Suprapubic skin (tissue), 4 donors: ENCODE measurements at places on chromosomes 2 and 18.

DNA sequence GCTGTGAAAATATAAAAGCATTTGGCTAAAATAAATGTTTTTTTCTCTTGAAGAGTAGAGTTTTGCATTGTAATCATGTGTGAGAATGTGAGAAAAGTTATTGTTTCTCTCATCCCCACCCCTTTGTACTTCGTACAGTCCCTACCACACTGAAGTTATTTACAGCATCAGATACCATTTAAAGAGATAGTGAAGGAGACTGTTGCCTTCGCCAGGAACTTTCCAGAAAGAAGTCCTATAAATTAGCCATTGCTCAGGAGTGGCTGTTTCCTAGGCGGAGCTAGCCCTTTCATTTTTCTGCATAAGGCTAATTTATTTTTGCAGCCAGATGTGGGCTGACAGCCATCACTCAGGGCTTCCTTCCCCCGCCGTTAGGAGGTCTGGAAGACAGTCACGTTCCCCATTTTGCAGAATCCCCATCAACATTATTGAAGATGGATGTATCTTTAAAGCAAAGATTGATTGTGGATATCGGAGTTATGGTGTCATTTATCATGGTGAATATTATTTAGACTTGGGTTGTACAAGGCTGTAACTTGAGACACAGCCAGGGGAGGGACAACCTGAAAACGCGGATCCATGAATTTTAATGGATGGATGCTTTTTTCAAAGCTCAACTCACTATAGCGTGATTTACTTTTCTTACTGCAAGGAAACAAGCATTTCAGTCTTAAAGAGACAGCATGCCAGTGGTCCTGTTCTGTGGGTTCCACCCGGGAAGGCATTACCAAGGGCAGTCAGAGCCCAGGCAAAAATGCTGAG, 17.1 kb downstream of the TSHZ1 start:
- no peak for DNase-seq

DNA sequence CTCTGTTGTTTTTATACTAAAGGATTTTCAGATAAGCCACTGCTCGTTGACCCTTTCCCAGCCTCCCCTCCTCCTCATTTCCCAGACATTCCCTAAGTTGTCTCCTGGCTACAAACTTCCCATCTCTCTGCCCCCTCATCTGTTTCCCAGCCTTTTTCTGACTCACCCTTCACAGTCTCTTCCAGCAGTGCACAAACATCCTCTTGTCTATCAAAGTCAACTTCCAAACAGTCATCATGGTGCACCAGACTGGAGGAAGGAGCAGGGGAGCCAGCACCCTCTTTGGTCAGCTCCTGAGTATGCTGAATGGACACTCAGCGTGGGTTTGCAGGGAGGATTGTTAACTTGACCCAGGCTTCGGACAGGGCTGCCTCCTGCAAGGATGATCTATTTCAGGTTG, 26.6 kb upstream of the SPRED2 start:
- DNase-seq, result no peak

DNA sequence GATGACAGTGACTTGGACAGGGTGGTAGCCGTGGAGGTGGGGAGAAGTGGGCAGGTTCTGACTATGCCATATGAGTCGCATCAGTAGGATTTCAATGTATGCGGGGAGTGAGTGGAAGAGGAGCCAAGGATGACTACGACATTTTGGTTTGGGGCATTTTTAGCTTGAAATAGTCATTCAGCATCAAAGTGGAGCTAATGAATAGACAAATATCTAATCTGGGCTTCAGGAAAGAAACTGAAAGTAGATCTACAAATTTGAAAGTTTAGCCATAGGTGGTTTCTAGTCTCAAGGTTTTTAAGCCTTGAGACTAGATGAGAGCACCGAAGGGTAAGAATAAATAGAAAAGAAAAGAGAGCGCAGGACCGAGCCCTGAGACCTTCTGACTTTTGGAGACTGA, 58.3 kb downstream of the FEZ2 start:
- DNase-seq, result no peak

DNA sequence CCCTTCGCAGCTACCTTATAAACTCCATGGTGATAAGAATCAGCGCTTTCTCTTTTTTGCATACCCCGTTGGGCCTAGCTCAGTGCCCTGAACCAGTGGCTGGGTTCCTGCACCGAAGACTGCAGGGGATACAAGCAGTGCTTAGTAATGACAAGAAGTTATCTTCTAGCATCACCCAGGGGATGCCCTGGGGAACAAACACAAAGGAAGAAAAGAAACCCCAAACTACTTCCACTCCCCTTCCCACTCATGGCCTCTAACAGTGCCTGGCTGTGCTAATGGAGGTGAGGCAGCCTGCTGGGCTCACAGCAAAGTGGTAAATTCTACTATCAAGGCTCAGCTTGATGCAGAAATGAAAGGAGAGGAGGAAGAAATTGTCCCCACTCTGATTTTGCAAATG, 314.7 kb downstream of the TXNL1 start:
- no peak for DNase-seq

- DNase-seq, result no peak
Observed at GRCh38 chr2:180279581-180279980, 272.5 kb upstream of the CWC22 start.

DNA sequence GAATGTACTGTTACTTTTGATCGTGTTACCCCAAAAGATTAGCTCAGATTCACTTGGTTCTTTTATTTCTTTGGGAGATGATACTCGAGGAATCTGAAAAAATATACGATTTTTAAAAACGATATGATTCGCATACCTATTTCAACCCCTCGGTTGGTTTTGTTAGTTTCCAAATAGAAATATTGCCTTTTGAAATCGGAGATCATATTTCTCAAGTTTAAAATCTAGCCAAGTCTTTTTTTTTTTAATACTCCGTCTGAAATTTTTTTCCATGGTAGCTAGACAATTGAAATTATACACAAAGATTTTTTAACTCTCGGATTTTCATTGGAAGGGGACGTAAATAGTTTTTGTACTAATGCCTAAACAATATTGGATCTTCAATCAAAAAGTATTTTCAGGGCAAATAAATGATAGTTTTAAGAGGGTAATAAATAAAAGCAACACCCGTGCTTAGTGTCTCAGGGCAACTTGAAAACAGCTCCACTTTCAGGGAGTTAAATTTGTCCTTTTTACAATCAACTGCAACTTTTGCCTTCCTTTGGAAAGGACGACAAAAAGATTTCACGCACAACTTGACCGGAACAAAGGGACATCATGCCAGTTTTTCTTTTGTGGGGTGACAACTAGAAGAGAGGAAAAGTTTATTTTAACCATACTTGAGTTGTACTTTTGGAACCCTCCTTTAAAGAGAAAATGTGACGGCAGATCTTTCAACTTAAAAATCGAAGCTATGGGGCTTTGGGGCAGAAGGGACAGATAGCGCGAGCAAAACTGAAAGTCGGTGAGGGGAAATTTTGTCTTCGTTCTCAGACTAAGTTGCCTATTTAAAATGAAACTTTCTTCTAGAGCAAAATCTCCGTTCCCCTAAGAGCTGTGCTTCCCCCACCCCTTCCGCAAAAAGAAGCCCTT, 5.8 kb upstream of the ONECUT2 start:
- no peak for DNase-seq

GRCh38 chr2:38485734-38486133, 108.7 kb upstream of the ATL2 start:
- DNase-seq, result no peak

DNA sequence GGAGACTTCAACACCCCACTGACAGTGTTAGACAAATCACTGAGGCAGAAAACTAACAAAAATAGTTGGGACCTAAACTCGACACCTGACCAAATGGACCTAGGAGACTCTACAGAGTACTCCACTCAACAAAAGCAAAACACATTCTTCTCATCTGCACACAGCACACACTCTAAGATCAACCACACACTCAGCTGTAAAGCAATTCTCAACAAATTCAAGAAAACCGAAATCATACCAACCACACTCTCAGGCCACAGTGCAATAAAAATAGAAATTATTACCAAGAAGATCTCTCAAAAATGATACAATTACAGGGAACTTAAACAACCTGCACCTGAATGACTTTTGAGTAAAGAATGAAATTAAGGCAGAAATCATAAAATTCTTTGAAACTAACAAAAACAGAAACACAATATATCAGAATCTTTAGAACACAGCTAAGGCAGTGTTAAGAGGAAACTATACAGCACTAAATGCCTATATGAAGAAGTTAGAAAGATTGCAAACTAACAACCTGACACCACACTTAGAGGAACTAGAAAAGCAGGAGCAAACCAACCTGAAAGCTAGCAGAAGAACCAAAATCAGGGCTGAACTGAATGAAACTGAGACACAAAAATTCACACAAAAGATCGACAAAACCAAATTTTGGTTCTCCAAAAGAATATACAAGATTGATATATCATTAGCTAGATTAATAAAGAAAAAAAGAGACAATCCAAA, 46.3 kb downstream of the RTTN start:
- no peak for DNase-seq

GRCh38 chr2:29844713-29845326, 76.6 kb downstream of the ALK start:
- DNase-seq, result no peak

GRCh38 chr2:102480285-102481195, 7.5 kb downstream of the SLC9A4 start:
- DNase-seq, result no peak

DNA sequence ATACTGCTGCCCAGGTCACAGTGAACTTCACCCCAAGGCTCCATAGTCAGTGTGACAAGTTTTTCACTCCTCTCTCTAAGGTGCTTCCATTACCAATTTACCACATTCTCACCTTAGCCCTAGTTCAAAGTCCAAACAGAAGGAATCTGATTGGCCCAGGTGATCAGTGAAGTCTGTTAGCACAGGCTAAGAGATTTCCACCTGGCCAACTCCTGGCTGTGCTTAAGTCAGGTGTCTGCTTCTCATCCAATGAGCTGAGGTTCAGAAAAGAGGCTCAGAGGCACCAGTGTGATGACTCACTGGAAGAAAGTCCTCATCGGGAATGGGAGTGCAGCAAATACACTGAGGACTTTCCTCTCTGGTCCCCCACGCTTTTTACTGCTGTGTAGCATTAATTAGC, 164.4 kb upstream of the MGAT5 start:
- DNase-seq, result no peak

DNA sequence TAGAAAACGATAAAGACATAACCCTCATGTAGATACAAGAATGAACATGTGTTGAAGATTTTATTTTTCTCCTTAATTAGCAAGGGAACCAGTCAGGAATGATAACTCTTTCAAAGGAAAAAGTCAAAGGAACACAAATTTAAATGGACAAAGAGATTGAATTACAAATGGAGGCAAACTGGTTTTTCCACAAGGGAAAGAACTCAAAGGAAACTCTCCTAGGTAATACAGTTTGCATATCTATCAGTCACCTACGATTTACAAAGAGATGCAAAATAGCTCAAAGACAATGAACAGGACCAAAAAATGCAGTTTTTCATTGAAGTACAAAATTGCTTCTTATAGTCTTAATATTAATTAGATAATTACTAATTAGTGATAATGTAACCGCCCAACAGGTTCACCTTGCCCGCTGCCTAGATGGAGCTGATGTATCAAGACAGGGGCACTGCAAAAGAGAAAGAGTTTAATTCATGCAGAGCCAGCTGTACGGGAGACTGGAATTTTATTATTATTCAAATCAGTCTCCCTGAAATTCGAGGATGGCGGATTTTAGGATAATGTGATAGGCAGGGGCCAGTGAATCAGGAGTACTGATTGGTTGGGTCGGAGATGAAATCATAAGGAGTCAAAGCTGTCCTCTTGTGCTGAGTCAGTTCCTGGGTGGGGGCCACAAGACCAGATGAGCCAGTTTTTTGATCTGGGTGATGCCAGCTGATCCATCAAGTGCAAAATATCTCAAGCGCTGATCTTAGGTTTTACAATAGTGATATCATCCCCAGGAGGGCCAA, 151.0 kb downstream of the TMEM17 start:
- no peak for DNase-seq

- no peak for DNase-seq
Observed at GRCh38 chr2:36561237-36561944, 36.6 kb downstream of the FEZ2 start.

DNA sequence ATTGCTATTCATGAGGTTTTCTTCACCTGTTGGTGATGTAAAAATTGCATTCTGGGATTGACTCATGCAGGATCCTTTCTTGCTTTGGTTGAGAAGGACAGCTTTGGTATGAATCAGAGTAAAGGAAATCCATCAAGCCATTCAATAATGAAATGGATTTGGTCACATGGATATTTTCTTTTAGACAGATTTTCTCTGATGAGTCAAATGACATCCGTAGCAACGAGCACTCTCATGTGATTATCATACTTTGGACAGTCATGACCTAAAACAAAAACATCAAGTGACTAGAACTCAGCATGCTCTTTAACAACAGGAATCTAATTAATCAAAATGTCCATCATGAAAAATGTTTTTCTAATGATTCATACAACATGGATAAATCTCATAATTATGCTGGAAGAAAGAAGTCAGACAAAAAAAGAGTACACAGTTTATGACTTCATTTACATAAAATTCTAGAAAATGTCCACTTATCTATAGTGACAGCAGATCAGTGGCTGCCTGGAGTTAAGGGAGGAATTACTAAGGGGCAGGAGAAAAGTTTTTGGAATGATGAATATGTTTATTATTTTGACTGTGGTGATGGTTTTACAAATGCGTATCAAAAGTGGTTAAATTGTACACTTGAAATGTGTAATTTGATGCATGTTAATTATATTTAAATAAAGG, 30.7 kb downstream of the TRAK2 start:
- DNase-seq, result no peak

DNA sequence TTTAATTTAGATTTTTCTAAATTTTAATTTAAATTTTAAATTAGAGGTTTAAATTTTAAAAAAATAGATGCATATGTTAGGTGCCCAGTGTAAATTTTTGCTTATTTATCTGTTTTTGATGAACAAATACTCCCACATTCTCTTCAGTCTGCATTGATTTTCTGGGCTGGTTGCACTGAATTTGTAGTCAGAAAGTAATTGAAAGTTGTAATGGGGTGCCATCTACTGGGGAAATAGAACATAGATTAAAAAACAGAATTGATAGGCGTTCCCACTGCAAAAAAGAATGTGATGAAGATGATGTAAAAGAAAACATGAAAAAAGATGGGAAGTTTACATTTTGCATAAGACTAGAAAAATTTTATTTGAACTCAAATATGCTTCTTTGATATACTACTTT, 51.7 kb upstream of the CCDC85A start:
- DNase-seq, result no peak

DNA sequence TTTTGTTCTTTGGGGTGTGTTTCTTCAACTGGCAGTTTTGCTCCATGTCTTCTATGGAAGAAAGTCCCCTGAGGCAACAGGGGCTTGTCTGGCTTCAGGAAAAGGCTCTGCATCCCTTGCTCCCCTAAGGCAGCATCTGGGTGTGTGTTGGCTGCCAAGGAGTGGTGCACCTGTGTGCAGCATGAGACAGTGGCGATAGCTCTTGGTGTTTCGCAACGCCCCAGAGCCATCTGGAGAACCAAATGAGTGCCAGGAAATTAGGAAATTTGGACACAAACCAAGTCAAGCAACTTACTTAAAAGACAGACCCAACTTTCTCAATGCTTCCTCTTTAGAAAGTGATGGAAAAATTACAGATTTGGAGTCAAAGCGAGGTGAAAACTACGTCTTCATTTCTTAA, 1044.4 kb upstream of the CNTNAP5 start:
- no peak for DNase-seq

DNA sequence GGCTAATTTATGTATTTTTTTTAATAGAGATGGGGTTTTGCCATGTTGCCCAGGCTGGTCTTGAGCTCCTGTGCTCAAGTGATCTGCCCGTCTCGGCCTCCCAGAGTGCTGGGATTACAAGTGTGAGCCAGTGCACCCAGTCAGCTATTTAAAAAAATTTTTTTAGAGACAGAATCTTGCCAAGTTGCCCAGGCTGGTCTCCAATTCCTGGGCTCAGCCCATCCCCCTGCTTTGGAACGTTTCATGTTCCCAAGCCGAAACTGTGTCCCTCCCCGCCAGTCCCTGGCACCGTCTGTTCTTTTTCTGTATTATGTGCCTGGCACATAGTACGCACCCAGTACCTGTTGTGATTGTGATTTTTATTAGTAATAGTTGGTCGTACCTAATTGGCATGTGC, 63.1 kb upstream of the MGAT5 start:
- no peak for DNase-seq
